Naive thymus-derived CD8-positive, alpha-beta T cell (primary cell): ENCODE measurements at places on chromosomes 11 and 22.

GRCh38 chr11:48019595-48019994, 39.2 kb downstream of the PTPRJ start:
- H3K27me3 ChIP-seq = no peaks in the 10 kb centered on the region
- H3K4me3 ChIP-seq = no peak overlapping the region
- no peaks in the 10 kb centered on the region for H3K36me3 ChIP-seq
- no peak for DNase-seq

- no peaks in the 10 kb centered on the region for H3K36me3 ChIP-seq
- H3K27ac ChIP-seq = no peak overlapping the region
- DNase-seq = no peak
- H3K4me3 ChIP-seq = no peak overlapping the region
These were observed 147.1 kb downstream of the C11orf91 start for GRCh38 chr11:33553486-33553885.

DNA sequence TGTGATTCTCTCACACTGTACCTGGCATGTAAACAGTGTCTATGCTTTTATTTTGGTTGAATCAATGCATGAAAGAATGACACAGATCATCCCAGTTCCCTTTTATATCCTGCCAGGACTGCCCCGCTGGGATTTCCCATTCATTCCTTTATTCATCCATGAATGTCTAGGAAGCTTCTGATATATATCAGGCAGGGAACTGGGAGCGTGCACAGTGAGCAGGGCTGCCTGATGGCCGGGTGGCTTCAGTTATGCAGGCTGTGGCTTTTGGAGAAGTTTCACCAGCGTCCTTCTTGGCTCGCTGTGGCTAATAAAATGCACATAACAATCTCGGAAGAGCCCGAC, 789.0 kb downstream of the TBC1D22A start:
- H3K27ac ChIP-seq = no peak overlapping the region
- no peaks in the 10 kb centered on the region for H3K4me1 ChIP-seq

GRCh38 chr22:45783021-45783420, 111.4 kb downstream of the ATXN10 start:
- no peak overlapping the region for H3K27ac ChIP-seq
- DNase-seq = no peak
- H3K4me3 ChIP-seq = no peak overlapping the region
- peaks cover 12% of the 10 kb centered on the region for H3K36me3 ChIP-seq
- no peaks in the 10 kb centered on the region for H3K27me3 ChIP-seq

- H3K27me3 ChIP-seq = peaks cover 17% of the 10 kb centered on the region
- no peak overlapping the region for H3K4me3 ChIP-seq
- no peaks in the 10 kb centered on the region for H3K4me1 ChIP-seq
These were observed 69.3 kb downstream of the SEZ6L start for GRCh38 chr22:26238596-26238995.

DNA sequence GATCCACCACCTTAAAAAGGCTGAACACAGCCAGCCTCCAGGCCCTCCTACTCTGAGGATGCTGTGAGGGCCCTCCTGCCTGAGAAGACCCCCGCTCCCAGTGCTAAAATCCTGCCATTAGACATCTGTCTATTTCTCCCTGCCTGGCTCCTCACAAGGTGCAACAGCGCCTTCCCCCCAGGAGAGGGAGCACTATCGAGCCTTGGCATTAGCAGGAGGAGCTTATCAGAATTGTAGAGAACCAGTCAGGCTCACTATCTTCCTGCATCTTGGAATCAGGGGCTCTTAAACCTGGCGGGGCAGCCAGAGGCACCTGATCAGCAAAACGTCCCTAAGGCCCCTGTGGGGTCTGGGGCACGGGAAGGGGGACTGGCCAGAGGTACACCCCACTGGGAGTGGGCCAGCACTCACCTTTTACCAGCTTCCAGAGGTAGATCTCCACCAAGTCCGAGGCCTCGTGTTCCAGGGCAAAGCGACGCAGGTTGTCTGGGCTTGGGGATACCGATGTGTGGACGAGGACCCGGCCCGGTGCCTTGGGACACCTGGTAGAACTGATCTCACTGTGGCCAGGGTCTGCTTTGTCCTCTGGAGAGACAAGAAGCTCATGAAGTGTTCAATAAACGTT, 28.7 kb downstream of the CHRDL2 start:
- H3K27me3 ChIP-seq = peaks cover 5% of the 10 kb centered on the region
- H3K4me3 ChIP-seq = no peak overlapping the region
- DNase-seq = peak; percentile 52
- H3K4me1 ChIP-seq = peaks cover under 1% of the 10 kb centered on the region

DNA sequence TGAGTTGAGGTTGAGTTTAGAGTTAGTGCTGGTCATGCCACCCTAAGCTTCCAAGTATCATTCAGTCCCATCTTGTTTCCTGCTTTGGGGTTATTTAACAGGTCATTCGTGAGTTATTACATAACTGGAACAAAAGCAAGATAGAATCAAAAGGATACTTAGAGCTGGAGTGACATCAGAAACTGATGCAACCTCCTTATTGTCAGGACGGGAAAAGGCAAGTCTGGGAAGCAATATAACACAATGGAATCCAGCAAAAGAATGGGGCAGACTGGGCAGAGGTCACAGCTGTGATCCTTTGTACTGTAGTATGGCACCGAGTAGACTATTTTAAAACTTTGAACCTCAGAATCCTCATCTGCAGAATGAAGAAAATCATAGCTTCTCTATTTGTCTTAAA, 4.4 kb upstream of the PRSS23 start:
- no peaks in the 10 kb centered on the region for H3K36me3 ChIP-seq
- no peak overlapping the region for H3K27ac ChIP-seq
- peaks cover 42% of the 10 kb centered on the region for H3K27me3 ChIP-seq
- H3K4me1 ChIP-seq = peaks cover 8% of the 10 kb centered on the region
- DNase-seq = no peak

DNA sequence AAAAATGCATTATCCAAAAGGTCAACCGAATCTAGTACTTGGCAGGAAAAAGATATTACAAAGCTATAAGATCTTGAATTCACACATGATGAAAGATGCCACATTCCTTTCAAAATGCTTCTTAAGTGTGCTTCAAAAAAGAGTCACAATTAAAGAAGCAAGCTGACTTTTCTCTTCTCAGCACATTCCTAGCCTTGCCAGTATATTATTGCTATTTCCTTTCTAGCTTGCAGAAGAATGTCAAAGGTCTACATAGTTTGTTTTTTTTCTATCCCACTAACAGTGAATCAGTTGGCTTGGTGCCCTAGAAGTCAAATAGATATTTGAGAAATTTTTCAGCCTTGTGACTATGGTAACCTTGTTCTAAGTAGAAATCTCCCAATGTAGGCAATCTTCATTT, 56.8 kb downstream of the GUCY1A2 start:
- no peak overlapping the region for H3K4me3 ChIP-seq
- H3K27ac ChIP-seq = no peak overlapping the region
- no peak for DNase-seq
- H3K36me3 ChIP-seq = no peaks in the 10 kb centered on the region
- no peaks in the 10 kb centered on the region for H3K27me3 ChIP-seq
- no peaks in the 10 kb centered on the region for H3K4me1 ChIP-seq
